Aorta (tissue), 5 donors: ENCODE measurements at places on chromosomes 11 and 22.

DNA sequence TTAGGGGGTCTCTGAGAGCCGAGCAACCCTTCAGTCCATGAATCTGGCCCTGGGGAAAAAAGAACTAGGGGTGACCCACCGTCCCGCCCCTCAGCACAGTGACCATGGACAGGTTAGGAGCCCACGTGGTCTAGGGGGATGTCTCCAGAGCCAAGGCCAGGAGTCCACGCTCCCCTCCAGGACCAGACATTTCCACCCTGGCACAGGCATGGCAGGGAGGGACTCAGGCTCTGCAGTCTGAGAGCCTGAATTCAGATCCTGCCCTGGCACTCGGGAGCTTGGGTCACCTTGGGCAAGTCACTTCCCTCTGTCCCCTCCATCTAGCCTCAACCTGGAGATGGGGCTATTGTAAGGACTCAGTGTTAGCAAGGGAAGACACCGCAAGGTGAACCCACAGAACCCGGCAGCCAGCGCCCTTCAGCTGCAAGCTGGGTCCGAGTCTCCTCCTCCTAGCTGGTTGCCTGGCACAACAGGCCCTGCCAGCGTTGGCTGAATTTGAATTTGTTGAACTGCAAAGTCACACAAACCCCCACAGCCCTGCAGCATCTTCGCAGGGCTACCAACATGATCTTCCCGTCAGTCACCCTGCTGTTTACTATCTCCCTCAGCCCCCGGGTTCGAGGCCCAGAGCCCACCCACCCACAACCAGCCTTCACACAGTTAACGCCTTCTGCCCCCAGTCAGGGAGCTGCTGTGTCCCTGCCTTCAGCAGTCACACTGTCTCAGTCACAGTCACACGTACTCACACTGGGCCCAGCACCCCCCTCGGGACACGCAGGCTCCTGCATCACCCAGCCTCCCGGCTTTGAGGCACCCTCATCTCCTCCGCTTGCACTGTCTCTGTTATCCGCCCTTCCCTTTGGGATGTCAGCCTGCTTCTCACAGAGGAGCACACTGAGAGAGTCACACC lies 603 bp upstream of the PDGFB start:
- no peak for DNase-seq

- no peak for DNase-seq
These were observed 66.7 kb downstream of the MICAL3 start for GRCh38 chr22:17957693-17958092.

DNA sequence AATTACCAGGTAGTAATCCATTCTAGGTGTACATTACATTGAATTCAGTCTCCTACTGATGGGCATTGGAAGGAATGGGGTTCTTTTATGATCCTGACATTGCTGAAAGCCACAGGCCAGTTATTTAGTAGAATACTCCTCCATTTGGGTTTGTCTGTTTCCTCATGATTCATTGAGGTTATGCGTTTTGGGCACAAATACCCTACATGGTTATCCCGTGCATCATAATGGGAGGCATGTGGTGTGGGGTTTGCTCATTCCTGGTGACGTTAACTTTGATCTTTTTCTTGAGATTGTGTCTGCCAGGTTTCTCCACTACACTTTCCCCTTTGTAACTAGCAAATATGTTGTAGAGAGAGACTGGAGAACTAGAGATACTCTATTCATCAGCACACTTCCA lies 5.5 kb downstream of the FOLR3 start:
- no peak for DNase-seq

DNA sequence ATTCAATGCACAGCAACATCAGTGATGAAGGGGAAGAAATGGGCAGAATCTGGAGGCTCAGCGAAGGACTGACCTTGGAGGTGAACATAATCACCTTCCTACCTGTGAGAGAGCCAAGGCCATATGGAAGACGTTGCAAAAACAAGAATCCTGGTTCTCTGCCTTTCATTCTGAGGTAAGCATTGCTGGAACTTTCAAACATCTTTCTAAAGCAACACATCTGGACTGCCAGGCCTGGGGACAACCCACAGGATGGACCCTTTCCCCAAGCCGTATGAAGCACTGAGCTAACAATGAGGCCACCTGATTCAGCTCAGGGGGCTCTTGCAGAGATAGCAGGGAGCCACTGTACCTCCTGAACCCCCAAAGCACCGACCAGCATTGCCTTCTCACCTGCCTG lies 70.5 kb downstream of the ETS1 start:
- no peak for DNase-seq

- DNase-seq: peak; percentile 93
These were observed at the start of gene HDAC10 for GRCh38 chr22:50250555-50251476. HDAC10 (minus strand) TSS chr22:50251265; CDS start chr22:50251032, 233 bp downstream.

GRCh38 chr11:73163638-73164174 lies 21.6 kb upstream of the FCHSD2 start:
- DNase-seq: no peak

- DNase-seq: no peak
These were observed 39.8 kb downstream of the KREMEN1 start for GRCh38 chr22:29112681-29113080.

- no peak for DNase-seq
These were observed 15.5 kb downstream of the RBX1 start for GRCh38 chr22:40966726-40967085.

DNA sequence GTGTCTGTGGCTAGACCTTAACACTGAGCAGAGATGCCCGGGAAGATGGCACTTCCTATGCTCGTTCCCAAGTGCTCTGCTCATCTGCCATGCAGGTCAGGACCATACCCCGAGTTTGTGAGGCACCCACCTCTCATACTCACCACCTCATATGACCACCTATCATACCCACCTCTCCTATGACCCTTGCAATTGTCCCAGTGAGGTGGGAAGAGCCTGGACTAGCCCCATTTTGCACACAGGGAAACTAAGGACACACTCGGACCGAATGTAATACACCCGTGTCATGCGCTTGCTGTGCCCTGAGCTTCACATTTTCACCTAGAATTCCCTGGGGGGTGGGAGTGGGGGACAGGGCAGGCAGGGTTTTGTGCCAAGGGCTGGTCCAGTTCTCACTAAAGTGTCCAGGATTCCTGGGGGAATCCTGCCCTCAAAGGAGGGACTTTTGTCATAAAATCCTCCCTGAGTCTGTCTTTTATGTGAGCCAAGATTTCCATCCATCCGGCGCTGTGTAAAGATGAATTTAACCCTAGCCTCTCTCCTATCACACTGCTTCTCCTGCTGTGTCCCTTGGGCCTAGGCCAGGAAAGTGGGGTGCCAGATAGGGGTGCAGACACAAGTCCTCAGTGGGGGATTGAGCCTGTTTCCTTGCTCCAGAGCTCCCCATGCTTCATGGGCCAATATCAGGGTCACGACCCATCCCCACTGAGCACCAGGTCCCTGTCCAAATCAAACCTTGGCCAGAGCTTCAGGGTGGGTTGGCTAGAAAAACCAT lies 20.0 kb downstream of the TPBGL start:
- DNase-seq: no peak
